Activated naive CD8-positive, alpha-beta T cell treated with anti-CD3 and anti-CD28 coated beads for 36 hours (primary cell): ENCODE measurements at places on chromosomes 4 and X. TPM values are rescaled to one million over a fixed set of nuclear protein-coding genes. Genes with fewer than 3 reads are reported as not detected.

Gene TXLNG
- total RNA-seq, result 27.5 TPM

Gene ZMAT1
- 2.3 TPM for total RNA-seq

Gene COL4A6
- not detected for total RNA-seq

Gene SERPINA7
- total RNA-seq, result not detected

Gene CTAG2
- total RNA-seq, result 37.2 TPM

Gene GPC3
- 0.14 TPM for total RNA-seq

Gene NDST3
- total RNA-seq, result not detected

Gene GPRASP2
- total RNA-seq, result 1.2 TPM

Gene PDCL2
- not detected for total RNA-seq

Gene CPZ
- total RNA-seq, result not detected

Gene TKTL2
- not detected for total RNA-seq

Gene GPM6B
- total RNA-seq, result not detected

Gene POU3F4
- total RNA-seq, result not detected

Gene CXCL1
- not detected for total RNA-seq

Gene SORCS2
- total RNA-seq, result not detected

Gene FRMPD4
- not detected for total RNA-seq

Gene SSX2B
- total RNA-seq, result not detected

Gene MAGIX
- 0.47 TPM for total RNA-seq

Gene JADE3
- total RNA-seq, result 0.54 TPM

Gene TMEM255A
- not detected for total RNA-seq

Gene FAT1
- total RNA-seq, result 0.02 TPM

Gene MAGEA4
- total RNA-seq, result not detected

Gene CPE
- not detected for total RNA-seq

Gene FATE1
- total RNA-seq, result not detected

Gene SOWAHB
- not detected for total RNA-seq

Gene SPACA5
- not detected for total RNA-seq

Gene HNRNPH2
- 19.2 TPM for total RNA-seq

Gene PLAC8
- total RNA-seq, result 140 TPM

Gene IL2
- 40.7 TPM for total RNA-seq

Gene MRPL1
- 112 TPM for total RNA-seq

Gene IL21
- total RNA-seq, result not detected

Gene RNF4
- 93.3 TPM for total RNA-seq

Gene FHIP1A
- 0.42 TPM for total RNA-seq

Gene TMEM47
- total RNA-seq, result not detected

Gene TMEM150C
- total RNA-seq, result not detected

Gene P2RY4
- 0.12 TPM for total RNA-seq

Gene TMEM144
- total RNA-seq, result 0.25 TPM

Gene XPNPEP2
- 0.32 TPM for total RNA-seq

Gene LAP3
- 146 TPM for total RNA-seq

Gene SPARCL1
- not detected for total RNA-seq

Gene IQSEC2
- total RNA-seq, result 0.21 TPM

Gene GBA3
- total RNA-seq, result not detected

Gene POLA1
- total RNA-seq, result 48.4 TPM

Gene HSFX2
- not detected for total RNA-seq

Gene NALF2
- total RNA-seq, result 0.19 TPM

Gene MRFAP1
- total RNA-seq, result 109 TPM

Gene INTU
- 0.32 TPM for total RNA-seq
